T follicular helper cell (primary cell): ENCODE measurements at places on chromosomes 13 and 19.

DNA sequence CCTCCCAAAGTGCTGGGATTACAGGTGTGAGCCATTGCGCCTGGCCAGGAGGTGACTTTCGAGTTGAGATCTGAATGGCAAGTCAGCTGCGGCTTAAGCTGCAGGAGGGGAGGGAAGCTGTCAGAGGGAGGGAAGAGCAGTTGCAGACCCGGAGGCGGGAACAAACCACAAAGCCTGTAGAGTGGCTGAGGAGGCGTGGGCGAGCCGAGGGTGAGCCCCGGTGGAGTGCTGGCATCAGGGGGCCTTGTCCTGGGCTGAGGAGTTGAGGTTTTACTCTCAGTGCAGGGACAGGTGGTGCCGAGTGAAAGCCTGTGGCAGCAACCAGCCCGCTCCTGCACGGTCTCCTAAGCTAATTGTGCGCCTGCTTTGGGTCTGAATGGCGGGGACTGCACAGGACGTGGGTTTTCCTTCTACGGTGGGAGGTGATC, 24.2 kb downstream of the PPP1R37 start:
- no peak for DNase-seq

- no peak for DNase-seq
Measured at GRCh38 chr13:72657379-72657778, 70.0 kb downstream of the MZT1 start.

GRCh38 chr19:45331411-45331810, 8.7 kb upstream of the CKM start:
- DNase-seq, result no peak

DNA sequence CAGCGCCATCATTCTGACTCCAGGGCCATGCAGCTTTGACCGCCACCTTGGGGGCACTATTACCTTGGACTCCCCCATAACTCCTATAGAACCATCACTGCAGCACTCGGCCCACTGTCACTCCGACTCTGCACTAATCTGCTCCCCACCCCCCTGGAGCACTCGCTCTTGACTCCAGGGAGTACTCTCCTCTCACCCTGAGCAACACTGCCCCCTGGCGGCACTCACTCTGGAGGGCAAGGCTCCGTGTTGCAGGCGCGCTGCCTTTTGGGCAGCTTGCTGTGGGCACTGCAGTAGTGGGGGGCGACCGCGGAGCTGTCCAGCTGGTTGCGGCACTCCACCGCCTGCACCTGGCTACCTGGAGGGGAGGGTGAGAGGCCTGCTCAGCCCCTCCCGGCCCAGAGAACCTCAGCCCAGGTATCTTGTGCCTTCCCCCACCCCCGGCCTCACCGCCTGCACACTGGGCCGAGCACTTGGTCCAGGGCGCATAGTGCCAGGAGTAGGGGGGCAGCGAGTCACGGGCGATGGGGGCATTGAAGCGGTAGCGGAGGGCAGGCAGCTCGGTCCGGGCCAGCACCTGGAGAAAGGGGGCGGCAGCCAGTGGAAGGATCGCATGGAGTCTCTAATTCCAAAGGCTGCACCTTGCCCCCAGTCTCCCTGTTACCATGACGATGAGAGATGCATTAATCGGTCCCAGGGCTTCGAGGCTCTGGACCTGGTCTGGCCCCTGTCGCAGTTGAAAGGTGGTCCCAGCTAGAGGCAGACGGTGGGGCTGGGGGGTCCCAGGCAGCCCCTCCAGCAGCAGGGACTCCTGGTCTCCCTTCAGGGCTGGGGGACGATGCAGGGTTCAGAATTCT, 8.9 kb upstream of the MYO1F start:
- peak; percentile 40 for DNase-seq

DNA sequence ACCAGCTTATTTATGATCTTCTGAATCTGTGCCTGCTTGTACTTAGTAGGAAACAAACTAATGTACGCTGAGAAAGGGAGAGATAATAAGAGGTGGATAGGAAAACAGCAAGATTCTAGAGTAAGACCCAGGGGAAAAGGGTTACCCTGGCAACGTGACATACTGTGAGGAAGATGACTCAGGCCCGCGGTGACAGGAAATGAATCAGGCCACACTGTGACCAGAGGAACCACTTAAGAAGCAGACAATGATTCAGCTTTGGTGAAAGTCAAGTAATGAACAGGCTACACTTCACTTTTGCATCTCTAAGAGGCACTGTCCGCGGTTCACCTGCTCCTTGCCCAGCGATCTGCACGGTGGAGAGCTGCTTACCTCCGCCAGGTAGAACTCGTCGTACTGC, 158.2 kb downstream of the NALCN start:
- no peak for DNase-seq

- DNase-seq, result no peak
Measured at GRCh38 chr19:35017507-35017906, 12.8 kb upstream of the SCN1B start.

DNA sequence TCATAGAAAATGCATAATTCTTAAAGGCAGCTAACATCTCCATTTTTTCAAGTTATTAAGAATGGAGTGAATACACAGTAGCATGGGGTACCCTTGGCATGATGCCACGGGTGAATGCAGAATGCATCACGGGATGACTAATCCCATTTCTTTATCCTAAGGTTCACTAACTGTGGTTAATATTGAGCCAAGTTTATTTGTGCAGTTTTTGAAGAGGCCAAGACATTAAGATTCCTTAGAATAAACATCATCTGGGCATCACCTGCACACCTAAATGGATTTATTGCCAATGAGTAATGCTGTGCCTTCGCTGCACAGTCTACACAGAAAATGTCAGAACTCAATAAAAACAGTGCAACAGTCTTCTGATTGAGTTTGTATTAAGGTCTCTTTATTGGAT, 333.1 kb downstream of the GPC6 start:
- DNase-seq, result no peak

DNA sequence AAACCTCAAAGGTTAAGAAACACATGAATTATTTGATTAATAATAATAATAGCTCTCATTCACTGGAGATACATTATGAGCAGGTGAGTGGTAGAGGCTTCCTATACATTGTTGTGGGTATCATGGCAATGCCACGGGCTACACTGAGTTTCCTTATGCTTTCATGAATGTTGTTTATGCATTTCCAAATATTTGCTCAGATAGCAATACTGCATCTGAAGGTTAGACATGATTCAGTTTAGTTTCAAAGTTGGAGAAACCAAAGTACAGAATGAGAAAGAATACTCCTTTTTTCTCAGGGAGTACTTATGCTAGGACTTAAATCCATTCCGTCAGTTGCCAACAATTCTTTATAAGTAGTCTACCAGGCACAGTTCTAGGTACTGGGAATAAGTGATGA, 108.5 kb downstream of the FRY start:
- no peak for DNase-seq

- peak; percentile 48 for DNase-seq
Measured at GRCh38 chr19:41795031-41795461, 1.3 kb upstream of the CEACAM3 start.

GRCh38 chr19:1725100-1726064, 27.9 kb upstream of the ONECUT3 start:
- no peak for DNase-seq

DNA sequence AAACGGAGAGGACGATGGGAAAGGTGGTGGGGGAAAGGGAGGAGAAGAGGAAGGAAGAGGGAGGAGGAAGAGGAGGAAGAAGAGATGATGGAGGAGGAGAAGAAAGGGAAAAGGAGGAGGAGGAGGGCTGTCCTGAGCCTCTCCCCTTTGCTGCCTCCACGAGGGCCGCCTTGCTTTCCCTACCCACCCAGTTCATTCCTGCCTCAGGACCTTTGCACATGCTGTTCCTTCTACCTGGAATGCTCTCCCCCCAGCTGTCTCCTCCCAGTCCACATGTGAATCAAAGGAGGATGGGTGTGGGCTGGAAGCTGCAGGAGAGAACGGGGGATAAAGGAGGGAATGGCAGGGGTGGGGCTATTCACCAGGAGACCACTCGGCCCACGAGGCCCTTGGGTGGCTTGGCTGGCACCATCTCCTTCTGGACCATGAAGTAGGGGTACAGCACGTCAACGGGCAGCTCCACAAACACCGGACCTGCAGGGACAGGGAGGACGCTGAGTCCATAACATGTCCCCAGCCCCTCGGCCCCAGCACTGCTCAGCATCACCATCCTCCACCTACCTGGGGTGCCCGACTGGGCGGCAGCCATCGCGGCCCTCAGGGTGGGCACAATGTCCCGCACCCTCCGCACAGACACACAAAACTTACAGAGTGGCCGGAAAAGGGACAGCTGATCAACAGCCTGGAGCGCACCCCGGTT, 15.3 kb downstream of the SYDE1 start:
- DNase-seq, result no peak

- peak; percentile 76 for DNase-seq
Measured at GRCh38 chr19:12365236-12366162, at the start of gene ZNF442. Gene ZNF442 (minus strand): TSS chr19:12365683. CDS start chr19:12363631, 2,052 bp downstream.

DNA sequence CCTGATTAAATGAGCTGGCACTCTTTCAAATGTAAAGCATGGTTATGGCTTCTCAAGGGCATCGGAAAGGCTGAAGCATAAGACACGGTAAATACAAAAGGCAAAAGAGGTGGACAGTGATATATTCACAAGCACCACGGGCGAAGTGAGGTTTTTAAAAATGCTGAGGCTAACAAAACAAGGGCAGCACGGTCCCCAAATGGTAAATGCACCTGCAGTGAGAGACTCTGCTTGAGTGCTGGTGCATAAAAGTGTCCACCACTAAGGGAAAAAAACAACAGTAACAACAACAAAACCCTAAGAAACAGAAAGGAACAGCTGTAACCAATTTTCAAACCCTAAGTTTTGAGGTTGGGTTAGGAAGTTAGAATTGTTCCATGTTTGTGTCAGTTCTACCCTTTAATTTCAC, 234.9 kb downstream of the PCDH9 start:
- DNase-seq, result no peak

GRCh38 chr19:1105873-1106840, 2.4 kb downstream of the GPX4 start:
- DNase-seq, result no peak

DNA sequence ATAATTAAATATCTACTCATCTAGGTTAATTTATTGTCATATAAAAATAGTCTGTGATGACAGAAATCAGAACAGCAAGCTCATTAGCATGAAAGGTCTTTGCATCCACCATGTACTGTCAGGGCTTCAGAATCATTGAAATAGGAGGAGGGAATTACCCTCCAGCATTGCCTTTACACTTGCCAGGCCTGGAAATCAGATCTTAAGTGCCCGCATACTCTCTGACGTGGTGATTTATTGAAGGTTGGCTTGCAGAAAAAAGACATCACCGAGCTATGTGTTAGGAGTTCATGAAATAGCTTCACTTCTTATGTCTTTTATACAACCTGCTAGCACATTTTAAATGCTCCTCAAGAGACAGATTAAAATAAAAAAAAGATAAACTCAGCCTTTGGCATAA, 661.7 kb upstream of the SLITRK1 start:
- DNase-seq, result no peak

- DNase-seq, result no peak
Measured at GRCh38 chr13:73355134-73355533, 296.3 kb downstream of the KLF5 start.

DNA sequence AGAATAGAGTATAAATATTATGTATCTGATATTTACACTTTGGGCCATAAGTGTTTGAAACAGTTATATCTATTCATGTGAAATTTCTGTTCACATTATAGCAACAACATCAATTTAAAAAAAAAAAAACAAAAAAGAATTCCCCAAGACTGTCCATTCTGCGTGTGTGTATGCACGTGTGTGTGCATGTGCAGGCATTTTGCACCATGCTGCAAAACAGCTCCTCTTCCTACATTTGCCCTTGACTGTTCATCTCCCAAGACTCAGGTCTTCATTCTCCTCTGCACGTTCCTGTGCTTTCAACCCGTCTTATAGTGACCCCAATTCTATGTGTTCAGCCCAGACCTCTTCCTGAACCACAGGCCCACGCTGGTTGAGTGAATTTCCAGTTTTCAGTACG, 149.4 kb downstream of the SHISA2 start:
- DNase-seq, result no peak

- no peak for DNase-seq
Measured at GRCh38 chr13:108527844-108528243, 101.6 kb upstream of the MYO16 start.

- no peak for DNase-seq
Measured at GRCh38 chr19:9139609-9140158, 513 bp upstream of the ZNF317 start.

- no peak for DNase-seq
Measured at GRCh38 chr13:20106742-20107141, 54.1 kb downstream of the GJA3 start.

DNA sequence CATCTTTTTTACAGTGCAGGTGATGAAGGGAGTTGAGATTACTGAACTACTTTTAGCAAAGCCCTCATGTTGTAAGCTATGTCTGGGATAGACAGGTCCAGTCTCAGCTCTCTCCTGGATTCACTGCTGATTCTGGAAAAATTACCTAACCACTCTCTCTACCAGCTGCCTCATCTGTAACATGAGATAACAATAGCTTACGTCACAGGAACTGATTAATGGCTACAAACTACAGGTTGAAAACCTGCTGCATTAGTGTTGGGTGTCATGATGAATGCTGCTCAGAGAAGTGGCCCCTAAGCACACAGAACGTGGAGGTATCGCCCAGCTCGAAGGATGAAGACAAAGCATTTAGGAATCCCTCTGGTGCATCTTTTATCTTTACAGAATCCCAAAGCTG, 277.8 kb downstream of the ABCC4 start:
- no peak for DNase-seq

DNA sequence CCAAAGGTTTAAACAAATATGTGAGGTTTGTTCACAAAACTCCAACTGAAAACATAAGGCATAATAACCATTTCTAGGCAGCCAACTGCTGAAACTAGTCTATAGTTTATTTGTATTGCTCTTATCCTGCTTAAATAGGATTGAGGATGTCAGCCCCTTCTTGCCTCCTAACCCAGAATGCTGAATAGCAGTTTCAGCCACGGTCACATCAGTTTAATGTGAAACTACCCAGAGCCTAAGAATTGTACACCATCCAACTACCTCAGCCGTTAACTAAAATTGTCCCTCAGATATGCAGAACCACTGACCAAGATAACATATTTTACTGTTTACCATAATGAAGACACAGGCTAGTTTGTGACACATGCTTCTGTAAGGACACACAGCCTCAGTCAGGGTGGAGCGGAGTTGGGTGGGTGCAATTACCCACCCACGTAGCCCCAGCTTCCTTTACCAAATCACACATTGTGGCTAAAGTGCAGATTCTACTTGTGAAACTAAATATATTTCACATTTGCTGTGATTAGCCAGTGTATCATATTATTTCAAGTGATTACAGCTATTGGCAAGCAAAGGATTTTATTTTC, 259.9 kb downstream of the EFNB2 start:
- DNase-seq, result no peak
